Omental fat pad (tissue), 4 donors: ENCODE measurements at places on chromosomes 5 and 9. TPM values are rescaled to one million over a fixed set of nuclear protein-coding genes. Genes with fewer than 3 reads are reported as not detected.

ZNF484 gene
- total RNA-seq, result 9.4 TPM

SELENOP gene
- total RNA-seq, result 658 TPM

- no peak for DNase-seq
Measured at GRCh38 chr5:164302533-164303235, 797.3 kb downstream of the MAT2B start.

KIF4B gene
- not detected for total RNA-seq

DNA sequence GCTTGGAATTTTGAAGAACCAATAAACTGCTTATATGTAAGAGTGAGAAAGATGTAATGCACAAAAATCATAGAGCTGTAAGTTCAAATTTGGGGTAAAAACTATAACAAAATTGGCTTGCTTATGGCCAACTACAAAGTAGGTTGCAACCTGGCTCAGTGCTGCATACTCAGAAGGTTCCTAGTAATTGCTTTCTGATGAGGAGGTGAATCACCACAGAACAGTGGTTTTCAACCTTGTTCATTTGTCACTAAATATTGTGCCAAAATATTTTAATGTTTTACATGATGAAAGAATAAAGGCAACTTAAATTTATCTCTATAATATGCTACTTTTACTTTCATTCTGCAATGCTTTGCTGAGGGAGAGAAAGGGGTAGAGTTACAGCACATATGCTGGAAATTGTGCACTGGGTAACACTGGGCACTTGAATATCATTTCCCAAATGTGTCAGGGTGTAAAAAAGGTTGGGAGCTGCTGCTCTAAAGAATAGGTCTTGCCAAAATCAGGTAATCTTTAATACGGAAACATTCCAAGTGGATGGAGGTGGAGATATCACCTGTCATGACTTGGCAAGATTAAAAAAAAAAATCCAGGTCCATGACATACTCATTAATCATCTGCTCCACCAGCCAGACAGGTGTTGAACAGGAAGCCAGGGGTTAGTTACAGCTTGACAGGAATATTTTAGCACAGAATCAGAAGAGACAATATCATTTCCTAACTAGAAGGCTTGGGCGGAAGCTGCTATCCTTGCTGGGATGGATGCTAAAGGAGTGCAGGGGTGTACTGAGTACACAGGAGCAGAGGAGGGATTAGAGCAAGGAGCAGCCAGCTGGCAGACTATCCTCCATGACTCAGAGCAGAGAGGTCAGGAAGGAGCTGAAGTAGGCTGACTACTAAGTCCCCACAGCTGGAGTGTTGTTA, 34.6 kb upstream of the CCL21 start:
- DNase-seq, result no peak

GRCh38 chr5:34767180-34767579, 71.8 kb upstream of the TTC23L start:
- no peak for DNase-seq

TIMD4 gene
- 1.1 TPM for total RNA-seq

DNA sequence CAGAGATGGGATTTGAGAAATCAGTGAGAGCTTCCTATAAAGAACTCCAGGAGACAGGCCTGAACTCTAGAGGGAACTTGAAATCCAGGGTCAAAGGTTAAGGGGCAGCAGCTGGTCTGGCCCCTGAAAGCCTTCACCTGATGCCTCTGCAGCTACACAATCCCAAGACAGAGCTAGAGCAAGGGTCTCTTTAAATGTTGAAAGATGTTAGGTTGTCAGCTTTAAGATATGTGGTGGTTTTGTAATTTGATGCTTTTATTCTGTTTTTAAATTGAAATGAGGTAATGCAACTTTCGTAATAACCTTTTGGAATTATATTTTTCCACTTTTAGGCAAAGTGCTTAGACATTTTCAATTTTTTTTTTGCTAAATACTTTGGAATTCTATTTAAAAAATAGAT, 2.4 kb downstream of the SOWAHA start:
- DNase-seq, result no peak

PCDHA9 gene
- total RNA-seq, result 0.79 TPM

DNA sequence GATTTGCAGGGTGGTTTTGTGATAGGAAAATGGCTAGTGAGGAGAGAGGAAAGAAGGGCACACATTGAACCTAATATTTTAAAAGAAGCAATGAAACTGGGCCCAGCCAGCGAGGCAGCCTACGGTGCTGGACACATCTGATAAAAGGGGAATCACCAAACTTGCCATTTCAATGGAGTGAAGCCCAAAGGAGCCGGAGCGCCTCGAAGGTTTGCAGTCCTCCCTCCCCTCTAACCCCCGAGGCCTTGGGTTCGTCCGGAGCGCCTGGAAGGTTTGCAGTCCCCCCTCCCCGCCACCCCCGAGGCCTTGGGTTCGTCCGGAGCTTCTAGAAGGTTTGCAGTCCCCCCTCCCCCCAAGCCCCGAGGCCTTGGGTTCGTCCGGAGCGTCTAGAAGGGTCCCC, 132.6 kb downstream of the TENT4A start:
- no peak for DNase-seq
